Motor neuron (in vitro differentiated cells): ENCODE measurements at places on chromosomes 1 and 21. TPM values are rescaled to one million over a fixed set of nuclear protein-coding genes. Genes with fewer than 3 reads are reported as not detected.

DNA sequence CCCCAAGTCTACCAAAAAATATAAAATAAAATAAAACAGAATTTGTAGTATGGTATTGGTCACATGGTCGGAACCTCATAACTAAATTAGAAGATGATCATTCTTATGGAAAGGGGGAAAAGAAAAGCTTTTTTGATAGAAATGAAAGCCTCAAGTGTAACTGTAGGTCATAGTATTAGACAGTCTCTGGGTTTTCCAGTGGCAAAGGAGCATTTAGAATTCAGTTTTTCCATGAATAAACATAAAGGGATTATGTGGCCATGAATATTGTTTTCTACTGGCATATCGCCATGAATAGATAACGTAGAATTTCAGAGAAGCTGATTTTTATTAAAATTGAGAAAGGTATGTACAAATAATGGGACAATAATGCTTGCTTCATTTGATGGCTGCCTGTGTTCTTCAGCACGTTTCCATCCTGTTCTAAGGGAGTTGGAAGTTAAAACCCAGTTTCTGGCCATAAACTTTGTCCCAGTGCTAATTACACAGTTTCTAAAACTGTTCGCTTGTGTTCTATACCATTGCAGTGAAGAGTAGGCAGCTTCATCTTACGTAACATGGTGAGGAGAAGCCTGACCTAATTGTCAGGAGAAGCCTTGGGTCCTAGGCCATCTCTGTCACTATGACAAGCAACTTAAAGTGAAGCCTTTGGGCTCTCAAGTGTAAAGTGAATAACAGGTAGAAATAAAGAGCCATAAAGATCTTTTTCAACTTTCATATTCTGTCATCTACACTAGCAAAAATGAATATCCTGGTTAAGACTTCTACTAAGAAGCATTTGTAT, 70.5 kb upstream of the PGD start:
- peak; percentile 52 for ATAC-seq

GRCh38 chr21:32070676-32071330, 198.0 kb downstream of the HUNK start:
- no peak for ATAC-seq

DNA sequence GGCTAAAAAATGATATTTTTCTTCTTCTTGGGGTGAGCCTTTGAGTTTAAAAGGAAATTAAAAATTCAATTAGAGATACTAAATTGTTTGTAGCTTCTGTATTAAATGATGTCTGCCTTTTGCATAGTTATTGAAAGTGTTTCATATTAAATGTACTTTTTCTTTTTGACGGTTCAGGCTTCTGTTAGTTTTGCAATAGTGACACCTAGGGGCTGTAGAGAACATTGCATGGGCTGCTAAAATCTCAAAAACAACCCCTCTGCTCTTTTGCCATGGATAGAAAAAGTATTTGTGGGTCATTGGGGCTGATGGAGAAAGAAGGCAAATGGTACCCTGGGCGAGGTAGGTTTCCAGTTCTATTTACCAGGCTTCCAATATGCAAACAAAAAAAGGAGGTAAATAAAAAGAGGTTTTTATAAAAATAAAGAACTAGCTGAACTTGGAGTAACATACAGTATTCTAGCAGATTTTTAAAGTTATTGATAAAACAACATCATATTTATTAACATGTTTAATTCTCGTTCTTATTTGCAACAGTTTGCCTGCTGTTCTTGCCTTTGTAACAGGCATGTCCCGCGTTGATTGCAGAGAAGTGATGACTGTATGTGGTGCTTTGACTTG, 115.4 kb upstream of the HOOK1 start:
- ATAC-seq = peak; percentile 41

DNA sequence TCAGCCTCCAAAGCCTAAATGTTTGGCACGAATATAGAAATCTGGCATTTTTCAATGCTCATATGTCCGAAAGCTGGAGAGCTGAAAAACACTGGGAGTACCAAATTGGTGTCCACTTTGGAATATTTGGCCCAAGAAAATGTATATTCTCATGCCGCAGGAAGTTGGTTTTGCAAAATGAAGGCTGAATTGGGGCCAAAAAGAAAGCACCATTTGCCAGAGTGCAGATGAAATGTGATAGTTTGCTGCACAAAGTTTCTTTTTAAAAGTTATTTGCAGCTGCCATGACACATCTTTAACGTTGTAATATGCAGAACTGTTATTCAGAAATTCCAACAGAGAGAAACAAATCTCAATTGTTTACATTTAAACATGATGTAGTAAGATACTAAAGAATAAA, 124.2 kb upstream of the LYPLAL1 start:
- no peak for ATAC-seq

PDPN gene
- total RNA-seq = 38.1 and 42.0 TPM in 2 replicates

- no peak for ATAC-seq
Measured at GRCh38 chr1:220007438-220007837, 38.9 kb downstream of the EPRS1 start.

- ATAC-seq = no peak
Measured at GRCh38 chr21:35529171-35529863, 480.2 kb upstream of the RUNX1 start.

KRTAP26-1 gene
- total RNA-seq = 0.73 TPM in 1 of 2 replicates, not detected in the other

PITHD1 gene
- total RNA-seq = 75.1 and 85.8 TPM in 2 replicates

GRCh38 chr1:27940297-27940696, 5.5 kb downstream of the SMPDL3B start:
- ATAC-seq = no peak

LMX1A gene
- total RNA-seq = 0.34 and 0.57 TPM in 2 replicates

DNA sequence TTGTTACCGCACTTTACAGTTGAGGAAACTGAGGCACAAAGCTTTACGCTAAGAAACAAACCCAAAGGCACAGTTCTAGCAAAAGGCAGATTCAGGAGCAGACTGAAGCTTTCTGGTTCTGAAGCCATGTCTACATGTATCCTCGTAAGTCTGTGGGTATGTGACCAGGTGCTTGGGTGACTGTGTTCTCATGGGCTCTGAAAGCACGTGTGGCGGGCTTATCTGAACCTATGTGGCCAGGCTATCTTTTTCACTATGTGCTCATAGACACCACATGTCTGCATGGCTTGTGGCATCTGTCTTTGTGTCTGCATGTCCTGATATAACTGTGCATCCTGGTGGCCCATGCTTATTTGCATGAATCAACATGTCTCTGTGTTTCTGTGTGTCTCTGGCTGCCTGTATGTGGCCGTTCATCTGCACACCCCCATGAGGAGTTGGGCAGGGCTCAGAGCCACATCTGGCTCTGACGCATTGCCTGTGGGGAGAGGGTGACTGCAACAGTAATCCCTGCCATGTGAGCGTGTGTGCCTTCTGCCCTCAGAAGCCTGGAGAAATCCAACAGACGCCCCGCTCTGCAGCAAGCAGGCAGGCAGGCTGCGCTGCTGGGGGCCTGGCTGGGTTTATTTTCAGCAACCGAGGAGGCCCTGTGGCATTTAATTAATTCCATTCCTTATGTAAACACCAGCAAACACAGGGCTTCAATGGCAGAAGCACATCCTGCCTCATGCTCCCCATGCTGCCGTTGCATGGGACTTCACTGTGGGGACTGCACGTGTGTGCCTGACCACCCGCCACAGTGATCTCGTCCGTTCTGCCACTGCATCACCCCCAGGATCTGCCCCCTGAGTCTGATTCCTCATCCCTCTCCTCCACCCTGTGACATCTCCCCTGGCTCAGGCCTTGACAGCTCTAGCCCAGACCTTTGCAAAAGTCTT, 115.4 kb downstream of the TRABD2B start:
- peak; percentile 92 for ATAC-seq

GRCh38 chr1:172003766-172004530, 162.7 kb downstream of the DNM3 start:
- ATAC-seq = no peak

FCRLB gene
- total RNA-seq = 0.41 and 0.59 TPM in 2 replicates

DNA sequence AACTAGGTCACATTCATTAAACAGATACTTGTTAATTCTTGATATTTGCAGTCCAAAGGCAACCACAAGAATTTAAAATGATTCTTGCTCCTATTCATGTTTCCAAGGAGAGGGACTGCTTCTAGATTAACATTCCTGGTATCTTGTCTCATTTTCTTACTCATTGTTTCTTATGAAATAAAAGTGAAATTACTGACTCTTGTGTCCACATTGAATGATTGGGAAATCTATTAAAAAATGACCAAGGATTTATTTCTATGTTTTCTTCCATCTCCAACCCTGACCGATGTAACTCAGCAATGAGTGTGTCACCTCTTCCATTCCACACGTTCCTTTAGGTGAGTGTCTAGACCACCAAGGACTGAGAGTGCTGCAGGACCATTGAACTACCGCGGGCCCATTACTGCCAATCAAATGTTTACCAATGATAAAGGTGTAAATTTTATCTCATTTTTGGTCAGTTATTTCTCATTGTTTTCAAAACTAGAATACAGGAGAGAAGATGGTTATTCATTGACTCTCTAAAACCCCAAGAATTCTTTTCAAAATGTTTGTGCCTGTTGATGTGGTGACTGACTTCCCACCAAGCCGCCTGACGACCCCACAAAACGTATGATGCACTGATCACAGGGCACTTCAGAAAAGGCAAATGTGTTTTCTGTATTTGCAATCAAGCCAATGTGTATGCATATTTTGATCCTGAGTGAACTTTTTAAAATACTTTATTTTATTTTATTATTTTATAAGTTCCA, 414.6 kb upstream of the PTBP2 start:
- ATAC-seq = no peak

RIMKLA gene
- total RNA-seq = 6.8 and 7.9 TPM in 2 replicates

DNA sequence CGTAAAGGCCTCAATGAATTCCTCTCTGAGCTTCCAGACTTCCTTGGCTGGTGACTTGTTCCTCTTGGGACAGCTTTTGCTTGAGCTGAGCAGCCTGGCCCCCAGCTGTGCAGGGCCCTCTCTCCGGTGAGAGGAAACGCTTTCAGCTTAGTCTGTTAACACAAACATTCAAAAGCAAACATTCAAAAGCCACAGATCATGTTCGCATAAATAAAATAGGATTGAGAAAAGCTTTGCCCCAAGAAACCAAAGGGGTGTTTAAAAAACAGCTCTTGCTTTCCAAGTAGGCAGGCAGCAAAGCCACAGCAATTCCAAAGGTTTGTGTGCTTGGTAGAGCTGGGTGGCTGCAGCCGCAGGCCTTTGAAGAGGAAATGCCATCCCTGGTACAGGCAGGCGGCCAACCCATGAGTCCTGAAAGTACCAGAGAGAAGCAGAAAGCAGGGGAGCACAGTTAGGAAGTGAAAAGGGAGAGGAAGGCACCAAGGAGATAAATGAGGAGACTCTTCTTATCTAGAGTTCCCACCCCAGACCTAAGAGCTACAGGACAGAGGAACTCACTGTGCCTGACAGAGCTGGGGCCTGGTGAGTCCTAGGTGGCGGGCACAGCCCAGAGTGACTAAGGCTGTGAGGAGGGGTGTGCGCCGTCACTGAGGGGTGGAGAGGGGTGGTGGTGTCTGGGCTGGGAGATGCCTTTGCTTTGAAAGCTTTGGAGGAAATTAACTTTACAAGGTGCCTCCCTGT, 48.4 kb downstream of the CCN1 start:
- ATAC-seq = peak; percentile 97

OR2T35 gene
- not detected in 2 replicates for total RNA-seq

CCDC27 gene
- 0.21 TPM in 1 of 2 replicates, not detected in the other for total RNA-seq

DNA sequence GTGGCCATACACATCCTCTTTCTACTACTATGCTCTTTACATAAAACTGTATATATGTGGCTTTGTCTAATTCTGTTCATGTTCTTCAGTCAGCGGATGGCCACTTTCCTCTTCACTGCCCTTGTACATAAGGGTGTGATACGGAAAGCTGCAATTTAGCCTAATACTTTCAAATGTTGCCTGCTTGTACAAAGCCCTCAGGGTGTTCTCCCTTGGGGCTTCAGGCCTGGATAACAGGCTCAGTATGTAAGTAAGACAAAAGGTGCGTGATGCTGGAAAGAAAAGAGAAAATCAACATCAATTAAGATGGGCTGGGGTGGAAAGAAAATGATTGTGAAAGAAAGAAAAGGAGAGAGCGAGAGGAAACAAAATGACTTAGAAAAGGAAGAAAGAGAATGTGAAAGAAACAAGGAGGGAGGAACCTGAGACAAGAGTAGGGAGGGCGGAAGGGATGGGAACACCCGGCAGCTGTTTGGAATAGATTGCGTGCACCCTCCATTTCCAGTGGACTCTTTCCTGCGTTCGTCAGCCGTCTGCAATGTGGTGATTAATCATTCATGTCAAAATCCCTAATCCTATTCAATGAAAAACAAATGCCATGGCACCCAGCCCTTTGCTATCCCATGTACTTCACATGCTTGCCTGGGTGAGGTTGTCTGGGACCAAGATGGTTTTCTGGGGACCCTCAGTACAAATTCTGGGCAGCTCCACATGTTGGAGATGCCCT, 553.6 kb downstream of the NUF2 start:
- ATAC-seq = peak; percentile 43

DNA sequence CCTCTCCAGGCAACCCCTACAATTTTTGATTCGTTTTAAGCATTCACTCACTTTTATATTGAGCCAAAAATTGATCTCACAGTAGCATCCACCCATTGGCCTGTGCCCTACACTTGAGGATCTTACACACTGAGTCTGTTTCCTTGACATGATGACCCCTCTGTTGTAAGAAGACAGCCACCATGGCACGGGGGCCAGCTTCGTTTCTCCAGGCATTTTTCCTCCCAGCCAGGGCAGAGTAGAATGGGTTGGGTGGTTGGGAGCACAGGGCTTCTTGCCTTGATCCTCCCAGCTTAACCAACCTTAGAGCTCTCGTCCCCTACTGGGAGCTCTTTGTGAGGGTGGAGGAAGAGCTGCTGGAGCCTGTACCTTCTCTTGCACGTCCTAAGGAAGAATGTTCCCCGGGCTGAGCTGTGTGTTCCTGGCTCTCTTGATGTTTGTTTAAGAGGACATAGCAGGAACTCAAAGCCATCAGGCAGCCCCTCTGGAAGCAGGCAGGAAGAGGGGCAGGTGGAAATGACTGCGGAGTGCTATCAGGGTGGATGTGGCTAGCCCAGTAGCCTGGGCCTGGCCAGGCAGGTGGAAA, 213.2 kb upstream of the TMEM51 start:
- no peak for ATAC-seq

POMGNT1 gene
- 80.1 and 89.5 TPM in 2 replicates for total RNA-seq

DNA sequence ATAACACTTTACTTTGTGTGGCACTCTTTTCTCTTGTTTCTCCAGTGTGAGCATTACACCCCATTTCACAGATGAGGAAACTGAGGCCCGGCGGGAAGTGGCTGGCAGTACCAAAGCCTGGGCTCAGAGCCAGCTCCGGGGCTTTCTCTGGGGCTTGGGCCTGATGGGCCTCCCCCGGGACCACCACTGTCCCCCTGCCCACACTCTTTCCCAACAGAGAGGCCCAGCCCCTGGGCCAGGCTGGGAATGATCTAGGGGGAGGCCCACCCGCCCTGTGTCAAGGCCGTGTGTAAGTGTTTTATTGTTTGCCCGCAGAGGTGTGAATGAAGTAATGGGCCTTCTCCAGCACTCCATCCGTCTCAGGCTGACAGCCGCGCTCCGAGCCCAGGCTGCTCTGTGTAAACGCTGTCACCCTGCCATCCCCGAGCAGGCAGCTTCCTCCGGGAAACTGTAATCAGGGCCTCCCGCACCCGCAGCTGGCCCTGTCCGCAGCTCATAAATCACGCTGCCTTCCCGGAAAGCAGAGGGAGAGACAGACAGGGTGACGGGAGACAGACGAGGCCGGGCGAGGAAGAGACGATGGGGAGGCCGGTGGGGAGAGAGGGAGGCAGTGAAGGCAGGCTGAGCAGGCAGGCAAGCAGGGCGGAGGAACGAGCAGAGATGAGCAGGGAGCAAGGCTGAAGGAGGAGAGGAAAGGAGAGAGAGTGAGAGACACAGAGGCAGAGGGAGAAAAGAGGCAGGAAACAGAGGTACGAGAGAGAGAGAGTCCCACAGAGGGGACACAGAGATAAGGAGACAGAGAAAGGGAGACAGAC, 109.7 kb upstream of the ZBTB40 start:
- ATAC-seq = peak; percentile 88

GRCh38 chr1:85824066-85824840, 116.0 kb upstream of the ZNHIT6 start:
- ATAC-seq = no peak
